Activated CD8-positive, alpha-beta memory T cell treated with anti-CD3 and anti-CD28 coated beads for 48 hours (primary cell): ENCODE measurements at places on chromosomes 2 and 18.

DNA sequence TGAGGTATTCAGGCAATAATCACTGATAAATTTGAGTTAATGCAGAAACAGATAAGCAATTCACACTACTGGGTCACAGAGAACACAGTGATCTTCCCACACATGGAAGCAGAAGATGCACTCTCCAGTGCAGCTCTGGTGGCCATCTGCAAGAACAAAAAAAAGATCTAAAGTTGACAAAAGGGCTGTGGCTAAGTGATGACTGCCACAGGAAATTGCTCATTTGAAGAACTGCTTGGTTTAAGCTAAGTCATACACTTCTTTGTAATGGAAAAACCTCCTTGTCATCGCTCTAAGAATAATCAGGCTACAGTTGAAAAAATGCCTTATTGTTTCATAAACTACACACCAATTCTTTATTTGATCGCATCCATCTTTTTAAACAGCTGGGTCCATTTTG is 115.1 kb downstream of the DTNB start:
- DNase-seq, result no peak

GRCh38 chr2:240816584-240817495 is 3.2 kb downstream of the KIF1A start:
- no peak for DNase-seq

GRCh38 chr18:55400590-55401541 is 187.1 kb downstream of the TCF4 start:
- DNase-seq, result no peak

- DNase-seq, result no peak
Observed at GRCh38 chr2:212367431-212367830, 171.2 kb downstream of the ERBB4 start.

- no peak for DNase-seq
Observed at GRCh38 chr2:22557406-22557805, 827.6 kb upstream of the KLHL29 start.

- no peak for DNase-seq
Observed at GRCh38 chr2:146392186-146392585, 1452.6 kb upstream of the ACVR2A start.

- no peak for DNase-seq
Observed at GRCh38 chr2:68770271-68771111, 35.9 kb downstream of the ARHGAP25 start.

DNA sequence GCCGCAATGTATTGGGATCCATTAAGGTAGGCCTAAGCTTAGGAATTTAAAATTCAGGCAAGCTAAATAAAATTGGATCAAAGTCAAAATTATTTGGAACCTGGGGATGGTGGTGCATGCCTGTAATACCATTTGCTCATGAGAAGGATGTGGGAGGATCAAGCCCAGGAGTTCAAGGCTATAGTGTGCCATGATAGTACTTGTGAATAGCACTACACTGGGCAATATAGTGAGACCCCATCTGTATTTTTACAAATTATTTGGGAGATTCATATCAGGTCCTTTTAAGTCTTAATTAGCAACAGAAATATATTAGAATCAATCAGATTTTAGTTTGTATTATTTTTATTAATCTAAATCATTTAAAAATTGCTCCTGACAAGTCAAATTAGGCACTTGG is 39.8 kb upstream of the TLK1 start:
- no peak for DNase-seq

DNA sequence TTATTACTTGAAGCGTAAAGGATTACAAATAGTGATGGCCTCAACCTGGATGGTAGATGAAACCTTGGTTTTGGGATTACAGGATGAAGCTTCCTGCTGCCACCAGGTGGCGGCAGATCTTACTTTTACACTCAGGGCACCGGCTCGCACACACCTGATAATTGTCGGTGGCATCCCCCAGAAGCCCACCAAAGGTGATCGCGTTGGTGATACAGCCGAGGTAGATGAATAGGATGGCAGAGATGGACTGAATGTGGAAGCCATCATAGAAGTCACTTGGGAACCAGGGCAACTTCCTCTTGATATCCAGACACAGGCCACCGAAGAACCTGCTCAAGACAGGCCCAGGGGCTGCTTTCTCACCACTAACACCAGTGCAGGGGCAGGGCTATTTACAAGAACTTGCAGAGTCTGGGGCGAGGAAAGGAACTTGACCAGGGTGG is 51.8 kb downstream of the MTHFD2 start:
- DNase-seq, result peak; percentile 12

DNA sequence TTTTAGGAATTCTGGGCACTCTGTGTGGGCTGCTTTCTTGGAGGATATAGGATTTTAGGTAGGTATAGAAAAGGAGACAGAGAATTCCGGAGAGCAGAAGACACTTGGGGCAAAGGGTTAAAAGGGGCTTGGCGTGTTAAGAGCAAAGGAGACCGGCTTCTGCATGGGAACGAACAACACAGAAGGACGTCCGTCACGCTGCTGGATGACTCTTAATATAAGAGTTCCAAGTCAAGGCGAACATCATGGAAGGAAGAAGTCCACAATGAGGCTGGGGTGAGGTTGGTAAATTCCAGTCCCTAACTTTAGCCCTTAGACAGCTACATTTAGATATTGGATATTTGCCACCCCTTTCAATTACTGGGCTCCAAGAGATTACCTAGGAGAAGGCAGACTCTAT is 15.9 kb upstream of the SLC20A1 start:
- no peak for DNase-seq

- no peak for DNase-seq
Observed at GRCh38 chr2:115573756-115574155, 1131.3 kb downstream of the DPP10 start.

DNA sequence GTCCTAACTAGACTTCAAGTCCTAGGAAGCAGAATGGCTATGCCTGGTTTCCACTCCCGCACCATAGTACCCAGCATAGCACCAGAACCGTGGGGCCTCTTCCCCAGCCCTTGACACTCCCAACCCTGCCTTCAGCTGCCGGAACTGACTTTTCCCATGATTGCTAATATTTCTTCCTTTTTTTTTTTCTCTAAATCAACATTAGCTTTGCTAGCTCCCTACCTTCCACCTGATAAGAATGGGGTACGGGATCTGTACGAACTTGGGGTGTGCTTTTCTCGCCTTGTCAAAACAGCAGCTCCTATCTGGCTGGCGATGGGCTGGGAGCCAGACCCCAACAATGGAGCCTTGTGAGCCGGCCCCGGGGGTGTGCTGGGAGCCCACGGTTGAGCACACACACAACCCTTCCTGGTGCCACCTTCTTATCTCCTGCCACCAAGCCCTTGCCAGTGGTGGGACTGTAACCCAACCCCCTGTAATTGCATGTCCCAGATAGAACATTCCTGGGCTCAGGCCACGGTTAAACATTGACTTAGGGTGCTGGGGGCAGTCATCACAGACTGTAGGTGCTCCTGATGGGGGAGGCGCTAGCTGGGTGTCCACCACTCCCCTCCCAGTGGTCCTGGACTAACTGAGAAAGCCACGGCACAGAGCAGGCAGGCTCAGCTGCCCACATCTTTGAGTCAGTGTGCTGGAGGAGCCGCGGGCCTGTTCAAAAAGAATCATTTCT is 213.0 kb upstream of the HAAO start:
- no peak for DNase-seq

DNA sequence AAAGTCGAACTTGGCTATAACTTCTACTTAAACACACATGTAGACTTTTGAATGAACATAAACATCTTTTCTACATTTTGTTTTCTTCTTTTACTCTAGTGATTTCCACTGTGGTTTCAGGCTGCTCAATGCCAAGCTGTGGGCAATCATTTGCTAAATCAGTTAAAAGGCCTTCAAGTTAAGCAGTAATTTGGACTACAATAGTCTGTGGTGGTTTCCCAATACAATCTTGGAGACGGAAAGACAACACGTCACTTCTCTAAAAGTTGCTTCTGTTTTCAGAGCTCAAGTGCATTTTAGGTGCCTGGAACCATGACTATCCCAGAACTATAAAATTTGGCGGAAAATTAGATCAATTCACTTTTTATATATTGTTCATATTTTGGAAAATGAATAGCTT is 69.4 kb downstream of the TXNL1 start:
- no peak for DNase-seq

- no peak for DNase-seq
Observed at GRCh38 chr2:107584577-107584976, 242.1 kb upstream of the RGPD4 start.

- DNase-seq, result no peak
Observed at GRCh38 chr18:72908181-72908580, 40.4 kb upstream of the NETO1 start.
